SW 1271 (cell line): ENCODE measurements at places on chromosomes 5 and 9.

DNA sequence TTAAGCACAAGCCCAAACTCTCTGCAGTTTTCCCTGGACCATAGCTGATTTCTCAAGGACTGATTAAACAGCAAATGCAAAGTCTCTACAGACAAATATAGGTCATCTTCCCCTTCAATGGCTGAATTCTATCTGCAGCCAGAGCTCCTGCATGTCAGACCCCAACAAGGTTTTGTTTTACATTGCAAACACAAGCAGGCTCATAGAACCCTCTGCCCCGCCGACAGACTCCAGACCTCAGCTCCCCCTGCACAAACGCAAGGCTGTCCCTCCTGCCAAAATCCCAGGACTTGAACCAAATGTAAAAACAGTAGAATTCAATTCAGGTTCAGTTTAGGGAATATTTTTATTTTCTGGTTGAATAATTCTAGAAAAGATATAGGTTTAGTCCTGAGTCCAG, 526.7 kb upstream of the TRPC7 start:
- no peak for DNase-seq

DNA sequence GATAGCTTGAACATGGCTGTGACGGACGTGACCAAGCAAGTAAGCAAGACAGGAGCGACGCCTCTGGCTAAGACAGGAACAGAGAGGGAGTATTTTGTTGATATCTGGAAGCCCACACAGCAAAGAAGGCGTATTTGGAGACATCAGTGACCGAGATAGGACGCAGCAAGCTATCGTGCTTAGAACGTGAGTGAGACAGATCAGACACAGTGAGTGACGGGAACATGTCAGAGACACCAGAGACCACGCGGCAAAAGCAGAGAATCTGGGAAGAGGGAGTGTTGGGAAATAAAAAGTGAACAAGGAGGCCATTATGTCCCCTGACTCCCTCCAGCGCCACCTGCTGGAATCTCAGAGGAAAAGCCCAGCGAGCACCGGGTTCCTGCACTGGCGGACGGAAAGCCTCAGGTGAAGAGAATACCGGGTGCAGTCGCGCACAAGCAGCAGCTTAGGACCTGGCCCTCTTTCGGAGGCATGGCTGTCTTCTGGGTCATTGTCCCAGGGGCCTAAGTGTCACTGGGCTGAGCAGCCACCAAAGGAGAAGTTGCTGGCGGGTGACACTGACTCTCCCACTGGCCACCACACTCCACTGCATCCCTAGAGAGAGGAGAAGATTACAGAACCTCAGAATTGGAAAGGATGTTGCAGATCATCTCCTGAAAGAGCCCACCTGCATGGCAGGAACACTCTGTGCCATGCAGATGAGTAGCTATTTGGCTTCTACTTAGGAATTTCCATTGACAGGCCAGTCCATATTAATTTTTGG, 99.1 kb downstream of the FBXO38 start:
- no peak for DNase-seq

- DNase-seq = no peak
Measured at GRCh38 chr5:89351222-89351621, 468.2 kb upstream of the MEF2C start.

GRCh38 chr9:94586316-94586715, 7.3 kb downstream of the FBP2 start:
- DNase-seq = no peak

DNA sequence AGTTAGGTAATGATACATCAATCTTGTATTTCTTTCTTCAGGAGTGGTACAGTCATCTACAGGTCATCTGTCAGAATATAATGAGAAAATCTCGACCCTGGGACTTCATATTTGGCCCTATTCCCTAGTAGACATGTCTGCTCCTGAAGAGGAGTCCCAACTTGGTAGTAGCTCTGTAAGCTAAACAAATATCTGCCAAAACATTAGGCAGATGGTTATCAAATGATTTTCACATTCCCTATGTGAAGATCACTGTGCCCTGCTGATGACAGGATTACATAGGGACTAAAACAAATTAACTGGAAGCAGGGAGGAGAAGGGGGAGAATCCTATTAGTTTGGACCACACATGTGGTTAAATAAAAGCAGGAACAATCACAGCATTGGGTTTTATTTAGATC, 138.6 kb upstream of the NFIB start:
- DNase-seq = no peak

DNA sequence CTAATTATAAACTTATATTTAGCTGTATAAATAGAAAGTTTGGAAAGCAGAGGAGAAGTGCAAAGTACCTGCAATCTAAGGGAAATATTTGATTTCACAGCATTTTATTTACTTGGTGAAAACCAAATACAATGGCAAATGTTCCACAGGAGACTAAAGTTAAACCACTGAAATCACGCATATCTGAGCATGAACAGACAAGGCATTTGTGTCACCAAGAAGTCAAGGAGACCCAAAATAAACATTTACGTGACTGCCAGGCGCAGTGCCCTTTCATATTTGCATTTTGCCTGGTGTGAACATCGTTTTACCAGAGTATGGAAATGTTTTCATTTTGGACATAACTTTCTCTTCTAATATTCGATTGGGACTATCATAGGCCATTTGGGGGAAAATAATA, 20.6 kb downstream of the UGCG start:
- DNase-seq = no peak

DNA sequence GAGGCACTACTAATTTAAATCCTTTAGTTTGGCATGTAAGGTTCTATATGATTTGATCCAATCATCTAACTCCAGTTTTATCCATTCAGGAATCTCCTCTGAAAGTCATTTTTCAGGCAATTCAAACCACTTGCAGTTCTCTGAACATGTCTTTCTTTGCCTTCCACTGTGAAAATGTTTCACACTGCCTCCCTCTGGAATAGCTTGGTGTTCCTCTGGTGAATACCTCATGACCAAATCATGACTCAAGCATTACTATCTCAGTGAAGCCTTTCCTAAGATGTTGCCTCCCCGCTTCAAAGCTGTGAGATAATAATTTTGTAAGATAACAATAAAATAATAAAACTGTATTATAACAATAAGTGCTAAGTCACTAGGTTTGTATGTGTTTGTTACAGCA, 981.1 kb downstream of the DTWD2 start:
- DNase-seq = no peak
